Astrocyte of the spinal cord (primary cell): ENCODE measurements at places on chromosomes 1 and 21.

- DNase-seq = no peak
These were observed 23.7 kb downstream of the RWDD3 start for GRCh38 chr1:95257758-95258157.

DNA sequence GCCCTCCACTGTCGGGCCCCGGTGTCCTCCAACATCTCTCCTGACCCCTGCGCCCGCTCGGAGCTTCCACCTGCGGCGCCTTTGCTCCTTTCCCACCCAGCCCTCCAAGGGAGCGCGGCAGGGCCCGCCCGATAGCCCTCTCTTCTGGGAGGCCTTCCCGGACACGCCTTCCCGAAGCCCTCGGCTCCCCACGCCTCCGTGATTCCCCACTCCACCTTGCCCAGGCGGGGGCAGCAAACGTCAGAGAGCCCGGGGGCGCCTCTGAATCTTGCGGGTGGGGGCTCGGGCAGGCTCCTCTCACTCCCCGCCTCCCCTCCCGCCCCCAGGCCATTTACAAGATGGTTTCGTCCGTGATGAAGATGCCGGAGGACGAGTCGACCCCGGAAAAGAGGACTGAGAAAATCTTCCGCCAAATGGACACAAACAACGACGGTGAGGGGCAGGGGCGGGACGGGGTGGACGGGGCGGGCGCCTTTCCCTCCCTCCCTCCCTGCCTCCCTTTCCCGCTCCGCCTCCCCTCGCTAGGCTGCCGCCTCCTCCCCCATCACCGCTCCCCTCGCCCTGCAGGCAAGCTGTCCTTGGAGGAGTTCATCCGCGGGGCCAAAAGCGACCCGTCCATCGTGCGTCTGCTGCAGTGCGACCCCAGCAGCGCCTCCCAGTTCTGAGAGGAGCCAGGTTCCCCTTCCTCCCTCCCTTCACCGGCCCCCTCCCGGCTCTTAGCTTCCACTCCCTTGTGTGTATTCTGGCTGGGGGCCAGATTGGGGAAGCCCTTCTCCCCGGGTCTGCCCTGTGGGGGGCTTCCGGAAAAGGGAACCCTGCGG is 7.1 kb downstream of the HPCA start:
- DNase-seq = peak; percentile 12

- DNase-seq = no peak
These were observed 244.8 kb downstream of the DUSP10 start for GRCh38 chr1:221497046-221497445.

GRCh38 chr1:3850857-3851256 is 6.2 kb downstream of the CEP104 start:
- no peak for DNase-seq

- DNase-seq = no peak
These were observed 40.3 kb downstream of the UBE2U start for GRCh38 chr1:64243757-64244080.

DNA sequence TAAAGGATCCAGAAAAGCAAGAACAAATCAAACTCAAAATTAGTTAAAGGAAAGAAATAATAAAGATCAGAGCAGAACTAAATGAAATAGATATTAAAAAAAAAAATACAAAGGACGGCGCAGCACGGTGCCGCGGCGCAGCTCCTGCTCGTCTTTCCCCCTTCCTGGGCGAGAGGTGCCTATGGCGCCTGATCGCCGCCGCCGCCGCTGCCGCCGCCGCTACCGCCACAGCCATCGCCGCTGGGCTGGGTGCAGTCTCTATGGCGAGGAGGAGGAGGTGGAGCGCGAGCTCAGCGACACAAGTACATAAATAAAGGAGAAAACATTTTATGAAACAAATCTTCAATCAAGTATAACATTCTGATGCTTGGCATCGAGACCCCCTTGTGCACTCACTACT is 77.6 kb upstream of the VANGL1 start:
- DNase-seq = no peak

DNA sequence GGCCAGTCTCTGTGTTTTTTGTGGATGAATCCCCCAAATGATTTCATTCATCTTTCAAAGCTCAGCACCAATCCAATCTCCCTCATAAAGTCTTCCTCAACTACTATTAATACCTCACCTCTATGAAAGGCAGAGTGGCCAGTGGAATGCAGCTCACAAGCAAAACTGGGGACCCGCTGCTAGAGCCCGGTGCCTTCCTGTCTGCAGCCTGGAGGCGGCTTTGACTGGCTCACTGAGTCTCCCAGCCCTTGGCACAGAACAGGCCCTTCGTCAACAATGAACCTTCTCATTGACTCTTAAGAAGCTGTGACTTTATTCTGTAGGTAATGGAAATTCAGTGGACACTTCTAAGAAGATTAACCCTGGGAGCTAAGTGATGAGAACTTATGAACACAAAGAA is 86.8 kb upstream of the RAB4A start:
- no peak for DNase-seq

- DNase-seq = peak; percentile 44
These were observed 351.6 kb upstream of the PLXNA2 start for GRCh38 chr1:208595745-208596144.

- no peak for DNase-seq
These were observed 38.6 kb downstream of the C1orf87 start for GRCh38 chr1:60034999-60035398.

GRCh38 chr1:170664828-170665612 is 1.1 kb downstream of the PRRX1 start:
- DNase-seq = peak; percentile 65
